ENCODE measurements at places on chromosomes 4 and X. TPM values are rescaled to one million over a fixed set of nuclear protein-coding genes. Genes with fewer than 3 reads are reported as not detected.

MAGED4 gene
- total RNA-seq = 32.5 TPM

PPP4R3C gene
- total RNA-seq = not detected

HS3ST1 gene
- total RNA-seq = 2.4 TPM

PCDH18 gene
- total RNA-seq = 1.2 TPM

SH2D1A gene
- not detected for total RNA-seq

RTL9 gene
- under 0.01 TPM for total RNA-seq

GABRE gene
- total RNA-seq = 0.21 TPM

REELD1 gene
- not detected for total RNA-seq

PRR32 gene
- not detected for total RNA-seq

MAGEC3 gene
- total RNA-seq = not detected

FSTL5 gene
- total RNA-seq = not detected

AFF2 gene
- total RNA-seq = 0.41 TPM

GATA1 gene
- not detected for total RNA-seq

PGAM4 gene
- total RNA-seq = not detected

RBMXL3 gene
- total RNA-seq = not detected

KLHL13 gene
- 10.7 TPM for total RNA-seq

ETNPPL gene
- total RNA-seq = 0.04 TPM

GRPR gene
- total RNA-seq = not detected

TMEM150C gene
- total RNA-seq = 5.3 TPM
